ENCODE measurements at places on chromosomes 5 and 9.
A peak's percentile ranks its signal among the peaks of the same experiment; 100 is the strongest.

- DNase-seq: no peak
- H3K27ac ChIP-seq: peak overlapping the region; percentile 85
- H3K27me3 ChIP-seq: no peaks in the 10 kb centered on the region
- peaks cover 20% of the 10 kb centered on the region for H3K4me1 ChIP-seq
Measured at GRCh38 chr9:113559834-113560800, 96.6 kb downstream of the RGS3 start.

DNA sequence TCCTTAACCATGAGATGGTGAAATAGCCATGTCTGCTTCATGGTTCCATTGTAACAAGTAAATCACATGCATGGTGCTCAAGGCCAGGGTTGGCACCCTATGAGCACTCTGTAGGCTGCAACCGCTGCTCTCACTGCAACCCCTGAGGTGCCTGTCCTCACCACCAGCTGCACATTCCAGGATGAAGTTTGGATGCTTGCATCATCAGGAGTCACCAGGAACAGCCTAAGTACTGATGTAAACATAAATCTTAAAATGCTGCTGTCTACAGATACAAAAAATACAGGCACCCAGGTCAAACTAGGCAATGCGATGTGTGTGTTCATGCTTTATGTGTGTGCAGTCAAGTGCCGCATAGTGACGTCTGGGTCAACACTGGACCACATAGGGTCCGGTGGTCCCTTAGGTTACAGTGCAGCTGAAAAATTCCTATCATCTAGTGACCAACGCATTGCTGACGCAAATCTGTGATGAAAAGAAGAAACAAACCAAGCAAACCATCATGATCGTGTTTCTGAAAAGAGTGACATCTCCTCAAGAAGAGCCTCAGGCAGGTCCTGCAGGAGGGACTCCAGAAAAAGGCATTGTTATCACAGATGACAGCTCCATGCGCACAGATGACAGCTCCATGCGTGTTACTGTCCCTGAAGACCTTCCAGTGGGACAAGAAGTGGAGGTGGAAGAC lies 234.8 kb downstream of the AUH start:
- H3K4me1 ChIP-seq: peaks cover 4% of the 10 kb centered on the region
- no peaks in the 10 kb centered on the region for H3K27me3 ChIP-seq
- no peak overlapping the region for H3K4me3 ChIP-seq
- no peak for DNase-seq
- H3K27ac ChIP-seq: no peak overlapping the region

- H3K36me3 ChIP-seq: peaks cover 5% of the 10 kb centered on the region
- H3K4me1 ChIP-seq: peaks cover 86% of the 10 kb centered on the region
- peak overlapping the region; percentile 99 for H3K27ac ChIP-seq
- peak overlapping the region; percentile 86 for H3K4me3 ChIP-seq
- DNase-seq: no peak
- no peaks in the 10 kb centered on the region for H3K27me3 ChIP-seq
Measured at GRCh38 chr5:132426525-132427138, 57.1 kb downstream of the SLC22A5 start.

- no peaks in the 10 kb centered on the region for H3K36me3 ChIP-seq
- no peak overlapping the region for H3K4me3 ChIP-seq
- no peaks in the 10 kb centered on the region for H3K27me3 ChIP-seq
- no peak for DNase-seq
- H3K27ac ChIP-seq: no peak overlapping the region
Measured at GRCh38 chr5:155434681-155435080, 421.1 kb downstream of the KIF4B start.

DNA sequence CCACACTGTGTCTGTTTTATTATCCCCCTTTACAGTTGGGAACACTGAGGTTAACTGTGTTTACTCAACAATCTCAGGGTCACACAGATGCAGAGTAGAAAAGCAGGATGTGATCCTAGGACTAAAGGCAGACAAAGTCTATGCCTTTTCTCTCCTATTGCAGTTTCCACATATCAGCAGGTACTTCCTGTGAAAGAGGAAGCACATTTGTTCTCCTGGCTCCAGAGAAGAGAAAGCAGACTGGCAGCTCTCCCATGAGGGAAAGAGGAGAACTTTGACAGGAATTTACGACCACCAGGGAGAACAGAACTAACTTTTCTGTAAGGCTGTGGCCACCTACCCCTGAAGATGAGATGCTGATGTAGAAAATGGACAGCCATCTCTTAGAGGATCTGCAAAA lies 84.2 kb upstream of the TNC start:
- no peaks in the 10 kb centered on the region for H3K4me1 ChIP-seq
- H3K27me3 ChIP-seq: peaks cover 53% of the 10 kb centered on the region
- DNase-seq: no peak
- no peaks in the 10 kb centered on the region for H3K36me3 ChIP-seq
- H3K27ac ChIP-seq: no peak overlapping the region
- H3K4me3 ChIP-seq: no peak overlapping the region

- no peaks in the 10 kb centered on the region for H3K27me3 ChIP-seq
- no peaks in the 10 kb centered on the region for H3K4me1 ChIP-seq
- no peak overlapping the region for H3K27ac ChIP-seq
- H3K36me3 ChIP-seq: no peaks in the 10 kb centered on the region
- no peak overlapping the region for H3K4me3 ChIP-seq
- no peak for DNase-seq
Measured at GRCh38 chr5:83363111-83363885, 108.2 kb upstream of the VCAN start.

DNA sequence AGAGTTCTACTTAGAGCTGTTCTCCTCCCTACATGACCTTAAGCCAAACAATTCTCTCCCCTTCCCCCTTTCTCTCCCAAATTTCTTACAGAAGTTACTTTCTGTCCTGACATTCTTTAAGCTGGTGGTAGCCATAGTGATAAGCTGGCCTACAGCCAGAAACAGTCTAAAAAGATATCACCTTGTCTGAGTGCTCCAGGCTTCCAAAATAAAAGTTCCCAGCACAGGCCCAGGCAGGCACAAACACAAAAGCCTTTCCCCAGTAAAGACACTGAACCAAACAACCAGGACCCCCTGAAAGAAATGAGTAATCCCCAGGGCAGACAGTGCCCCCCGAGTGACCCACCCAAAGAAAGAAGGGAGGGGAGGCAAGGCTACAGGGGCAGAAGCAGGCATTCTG lies 19.2 kb downstream of the SIL1 start:
- H3K4me3 ChIP-seq: no peak overlapping the region
- H3K4me1 ChIP-seq: peaks cover 27% of the 10 kb centered on the region
- H3K36me3 ChIP-seq: peaks cover 4% of the 10 kb centered on the region
- no peaks in the 10 kb centered on the region for H3K27me3 ChIP-seq
- DNase-seq: no peak

DNA sequence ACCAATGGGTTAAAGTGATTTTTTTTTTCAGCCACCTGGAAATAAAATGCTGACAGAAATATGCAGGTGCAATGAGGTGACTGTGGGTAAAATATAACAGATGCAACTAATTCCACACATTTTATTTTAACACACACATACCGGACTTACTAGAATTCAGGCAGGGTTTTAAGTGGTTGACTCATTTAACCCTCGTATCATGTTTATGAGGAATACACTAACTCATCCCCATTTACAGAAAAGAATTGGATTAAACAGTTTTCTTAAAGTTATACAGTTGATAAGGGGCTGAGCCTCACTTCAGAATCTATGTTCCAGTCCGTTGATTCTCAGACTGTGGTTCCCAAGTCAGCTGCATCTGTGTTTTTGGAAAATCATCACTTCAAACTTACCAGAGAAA lies 207.5 kb downstream of the CHSY3 start:
- no peak for DNase-seq
- no peaks in the 10 kb centered on the region for H3K36me3 ChIP-seq
- H3K27ac ChIP-seq: no peak overlapping the region
- no peak overlapping the region for H3K4me3 ChIP-seq

- no peaks in the 10 kb centered on the region for H3K4me1 ChIP-seq
- H3K27me3 ChIP-seq: no peaks in the 10 kb centered on the region
- H3K36me3 ChIP-seq: no peaks in the 10 kb centered on the region
- H3K4me3 ChIP-seq: no peak overlapping the region
Measured at GRCh38 chr5:27489701-27490100, 451.3 kb upstream of the CDH9 start.
